Posterior cingulate gyrus (tissue), 11 donors: ENCODE measurements at places on chromosomes 7 and 10.

DNA sequence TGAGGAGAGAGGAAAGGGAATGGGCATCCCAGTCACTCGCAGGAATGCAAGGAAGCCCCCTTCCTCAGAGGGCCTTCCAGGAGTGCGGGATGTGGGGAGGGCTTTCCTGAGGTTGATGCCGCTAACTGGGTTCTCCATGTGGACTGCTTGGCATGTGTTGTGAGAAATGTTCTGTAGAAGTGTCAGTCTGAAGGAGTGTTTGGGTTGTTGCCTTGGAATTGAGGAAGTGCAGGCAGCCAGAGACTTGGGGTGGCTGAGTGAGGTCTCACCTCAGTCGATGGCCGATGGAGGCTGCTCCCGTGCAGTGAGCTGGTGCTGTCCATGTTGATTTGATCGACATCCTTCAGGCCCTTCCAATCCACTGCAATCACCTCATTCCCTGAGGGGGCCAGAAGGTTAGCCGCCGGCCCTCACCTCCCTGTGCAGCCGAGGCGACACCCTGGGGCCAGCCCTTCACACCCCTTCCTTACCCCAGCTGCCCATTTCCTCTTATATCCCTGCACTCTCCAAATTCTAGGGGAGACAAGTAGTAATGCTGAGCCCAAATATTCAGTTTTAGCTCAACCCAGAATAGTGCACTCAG lies 2.7 kb downstream of the FAM131B start:
- no peak for DNase-seq

GRCh38 chr7:50808282-50808888 lies 25.7 kb upstream of the GRB10 start:
- DNase-seq, result no peak

GRCh38 chr10:98251399-98251798 lies 16.6 kb downstream of the LOXL4 start:
- DNase-seq, result no peak

DNA sequence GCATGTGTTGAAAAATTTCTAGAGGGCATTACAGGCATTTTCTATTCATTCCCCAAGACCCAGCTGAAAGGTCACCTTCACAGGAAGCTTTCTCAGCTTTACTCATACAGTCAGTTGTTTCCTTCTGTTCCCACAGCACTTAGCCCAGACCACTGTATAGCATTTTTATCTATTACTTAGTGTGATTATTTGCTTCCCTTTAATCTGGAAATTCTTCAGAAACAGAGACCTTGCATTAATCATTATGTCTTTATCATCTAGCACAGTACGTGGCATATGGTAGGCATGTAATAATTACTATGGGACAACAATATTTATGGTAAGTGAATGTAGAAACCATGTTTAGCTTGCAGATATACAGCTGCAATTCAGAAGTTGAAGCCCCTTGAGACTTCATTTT lies 38.2 kb upstream of the CDK6 start:
- no peak for DNase-seq

DNA sequence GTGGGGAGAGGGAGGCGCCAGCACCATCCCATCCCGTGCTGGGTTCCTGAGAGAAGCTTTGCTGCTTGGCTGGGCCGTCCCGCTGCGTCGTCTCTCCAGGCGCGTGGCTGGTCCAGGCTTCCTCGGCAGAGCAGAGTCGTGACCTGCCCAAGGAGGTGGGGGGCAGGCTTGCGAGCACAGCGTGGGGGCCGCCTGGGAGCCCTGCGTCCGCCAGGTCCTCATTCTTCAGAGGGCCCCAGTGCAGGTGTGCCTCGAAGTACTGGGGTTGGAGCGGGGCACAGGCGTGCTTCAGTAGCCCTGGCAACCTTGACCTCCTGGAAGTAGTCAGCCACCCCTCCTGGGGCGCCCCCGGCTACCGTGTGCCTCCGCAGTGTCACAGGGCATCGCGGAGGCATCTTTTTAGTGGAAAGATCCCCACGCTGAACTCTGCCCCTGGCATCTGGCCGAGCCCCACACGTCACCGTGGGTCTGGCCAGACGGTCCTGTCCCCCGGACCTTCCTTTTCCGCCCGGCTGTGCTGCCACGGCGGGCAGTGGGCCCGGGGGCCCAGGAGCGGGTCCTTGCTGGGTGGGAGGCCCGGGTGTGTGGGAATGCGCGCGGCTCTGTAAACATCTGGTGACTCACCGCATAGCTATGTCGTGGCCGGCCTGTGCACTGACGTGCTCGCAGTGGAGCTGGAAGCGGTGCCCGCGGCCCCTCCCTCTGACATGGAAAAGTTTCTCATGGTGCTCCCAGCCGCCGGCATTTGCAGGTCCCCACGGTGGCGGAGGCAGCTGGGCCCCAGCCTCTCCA lies 6.4 kb downstream of the MAFK start:
- peak; percentile 98 for DNase-seq

DNA sequence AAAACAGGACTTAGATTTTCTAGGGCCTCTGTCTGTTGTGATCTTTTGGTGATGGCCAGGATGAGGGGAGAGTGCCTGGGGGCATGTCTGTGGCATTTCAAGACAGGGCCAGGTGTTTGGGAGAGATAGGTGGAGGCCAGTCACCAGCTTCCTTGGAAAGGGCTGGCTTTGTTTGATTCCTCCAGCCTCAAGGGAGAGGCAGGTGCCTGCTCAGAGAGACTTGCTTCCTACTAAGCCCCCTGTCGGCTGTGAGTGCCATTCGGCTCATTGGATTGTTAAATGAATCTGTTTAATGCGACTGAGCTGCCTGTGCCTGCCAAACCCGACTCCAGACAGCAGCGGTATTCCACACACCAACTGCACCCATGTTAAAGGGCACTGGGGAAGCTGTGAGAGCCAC lies 304.1 kb upstream of the COBL start:
- no peak for DNase-seq

DNA sequence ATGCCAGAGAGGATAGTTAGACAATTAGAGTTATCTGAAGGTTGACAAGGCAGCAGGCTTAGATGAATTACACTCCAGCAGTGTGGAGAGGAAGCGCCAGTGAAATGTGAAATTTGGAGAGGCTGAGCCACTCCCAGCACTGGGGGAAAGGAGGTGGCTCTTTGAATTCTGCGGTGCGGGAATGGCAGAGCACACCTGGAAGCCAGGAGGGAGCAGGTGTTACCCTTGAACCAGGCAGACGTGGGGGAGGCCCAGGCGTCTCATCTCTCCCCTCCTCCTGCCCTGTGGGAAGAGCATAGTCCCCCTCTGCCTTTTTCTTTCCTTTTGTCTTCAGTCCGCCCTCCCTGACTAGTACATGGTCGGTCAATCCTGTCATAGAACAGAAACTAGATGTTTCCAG lies 203.1 kb downstream of the DPP6 start:
- no peak for DNase-seq

- DNase-seq, result no peak
Observed at GRCh38 chr10:80894797-80895467, 357.2 kb downstream of the SH2D4B start.

DNA sequence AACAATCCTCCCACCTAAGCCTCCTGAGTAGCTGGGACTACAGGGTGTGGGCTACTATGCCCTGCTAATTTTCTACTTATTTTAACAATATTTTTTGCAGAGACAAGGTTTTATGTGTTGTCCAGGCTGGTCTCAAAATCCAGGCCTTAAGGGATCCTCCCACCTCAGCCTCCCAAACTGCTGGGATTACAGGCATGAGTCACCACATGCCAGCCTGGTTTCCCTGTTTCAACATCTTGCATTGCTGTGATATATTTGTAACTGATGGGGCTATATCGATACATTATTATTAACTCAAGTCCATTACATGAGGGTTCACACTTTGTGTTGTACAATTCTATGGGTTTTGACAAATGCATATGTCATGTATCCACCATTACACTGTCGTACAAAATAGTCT lies 41.9 kb upstream of the OGDHL start:
- DNase-seq, result no peak

DNA sequence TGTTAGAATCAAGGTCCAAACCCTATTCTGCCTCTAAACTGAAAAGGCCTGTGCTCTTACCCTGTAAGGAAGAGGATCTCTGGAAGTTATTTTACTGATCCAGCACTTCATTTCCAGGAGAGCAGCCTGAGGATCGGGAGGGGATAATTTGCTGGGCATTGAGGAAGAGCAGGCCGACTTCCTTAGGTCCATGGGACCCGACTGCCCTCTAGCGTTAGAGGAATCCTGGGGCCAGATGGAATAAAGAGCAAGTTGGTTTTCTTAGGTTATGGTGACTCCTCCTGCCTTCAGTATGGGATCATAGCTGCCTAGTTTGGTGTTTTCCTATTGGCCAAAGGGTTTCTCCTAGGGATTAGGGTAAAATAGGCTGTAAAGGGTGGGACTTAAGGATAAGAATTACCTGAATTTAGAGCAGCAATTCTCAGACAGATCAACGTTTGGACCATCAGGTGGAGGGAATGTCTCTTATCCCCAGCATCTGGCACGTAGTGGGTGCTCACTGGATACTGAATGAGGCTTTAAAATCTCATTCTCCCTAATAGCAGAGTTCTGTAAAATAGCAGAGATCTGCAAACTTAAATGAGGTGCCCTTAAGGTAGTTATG lies 40.0 kb upstream of the SORBS1 start:
- DNase-seq, result peak; percentile 52
